ENCODE measurements at places on chromosomes 12 and 14.

- DNase-seq, result peak; percentile 48
These were observed 30.3 kb downstream of the CD9 start for GRCh38 chr12:6230321-6231110.

- no peak for DNase-seq
These were observed 78.1 kb upstream of the NOS1 start for GRCh38 chr12:117439531-117440001.

- no peak for DNase-seq
These were observed 55.6 kb upstream of the PTPRB start for GRCh38 chr12:70692681-70693288.

DNA sequence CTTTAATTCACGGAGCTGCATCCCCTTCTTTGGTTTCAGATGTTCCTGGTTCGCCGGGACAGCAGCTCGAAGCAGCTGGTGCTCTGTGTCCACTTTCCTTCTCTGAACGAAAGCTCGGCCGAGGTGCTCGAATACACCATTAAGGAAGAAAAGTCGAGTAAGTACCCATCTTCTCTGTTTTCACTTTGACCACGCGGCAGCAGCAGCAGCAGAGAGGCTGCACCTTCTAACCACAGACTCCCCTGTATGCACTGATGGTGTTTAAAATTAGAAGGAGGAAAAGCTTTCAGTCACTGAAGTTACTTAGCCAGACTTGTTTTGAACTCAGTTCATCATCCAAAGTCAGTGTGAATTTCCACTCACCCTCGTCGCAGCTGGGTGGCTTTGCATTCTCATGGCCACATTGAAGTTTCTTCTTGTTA lies 63.8 kb downstream of the RIN3 start:
- DNase-seq, result no peak

- no peak for DNase-seq
These were observed 153.5 kb upstream of the DIO2 start for GRCh38 chr14:80364816-80365215.

DNA sequence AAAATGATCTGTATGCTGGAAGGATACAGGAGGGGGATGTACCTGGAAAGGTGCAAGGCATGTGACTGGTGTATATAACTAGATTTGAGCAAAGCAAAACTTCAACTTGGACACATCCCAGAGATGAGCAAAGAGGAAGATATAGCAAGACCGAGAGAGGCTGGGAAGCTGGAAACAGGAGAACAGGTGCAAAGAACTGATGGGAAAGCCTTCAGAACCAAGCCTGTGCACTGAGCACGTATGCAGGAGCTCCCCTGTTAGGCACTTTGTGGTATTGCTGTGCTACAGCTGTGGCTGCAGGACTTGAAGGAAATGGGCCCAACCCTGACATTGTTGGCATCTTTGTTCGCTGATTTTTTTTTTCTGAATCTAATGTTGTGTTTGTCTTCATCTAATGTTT lies 120.7 kb upstream of the PWP1 start:
- no peak for DNase-seq

- no peak for DNase-seq
These were observed 7.5 kb downstream of the TMED2 start for GRCh38 chr12:123591702-123592481.

GRCh38 chr12:56080556-56081138 lies 682 bp downstream of the ERBB3 start:
- DNase-seq, result no peak

DNA sequence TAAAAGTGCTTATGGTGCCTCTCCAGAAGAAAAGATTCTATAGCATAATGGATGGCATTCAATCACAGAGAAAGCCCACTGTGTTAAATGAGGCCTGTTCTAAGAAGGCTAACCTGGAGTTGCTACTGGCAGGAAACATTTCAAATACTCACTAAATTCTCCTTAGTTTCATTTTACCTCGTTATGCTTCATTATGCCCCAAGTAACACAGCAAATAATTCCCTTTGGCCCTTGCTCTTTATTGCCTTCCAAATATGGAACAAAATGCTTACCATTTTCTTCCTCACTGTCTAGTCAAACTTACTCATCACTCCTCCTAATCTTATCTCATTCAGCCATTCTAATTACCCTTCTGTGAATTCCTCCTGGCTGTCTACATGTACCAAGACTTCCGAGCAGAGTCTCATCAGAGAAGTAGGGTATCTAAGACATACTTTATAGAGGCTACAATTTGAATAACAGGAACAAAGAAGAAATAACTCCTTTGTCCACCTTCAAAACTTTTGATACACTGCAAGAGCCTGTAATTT lies 292.1 kb upstream of the CLEC14A start:
- no peak for DNase-seq

GRCh38 chr12:62668782-62669181 lies 202.2 kb downstream of the MON2 start:
- DNase-seq, result no peak

DNA sequence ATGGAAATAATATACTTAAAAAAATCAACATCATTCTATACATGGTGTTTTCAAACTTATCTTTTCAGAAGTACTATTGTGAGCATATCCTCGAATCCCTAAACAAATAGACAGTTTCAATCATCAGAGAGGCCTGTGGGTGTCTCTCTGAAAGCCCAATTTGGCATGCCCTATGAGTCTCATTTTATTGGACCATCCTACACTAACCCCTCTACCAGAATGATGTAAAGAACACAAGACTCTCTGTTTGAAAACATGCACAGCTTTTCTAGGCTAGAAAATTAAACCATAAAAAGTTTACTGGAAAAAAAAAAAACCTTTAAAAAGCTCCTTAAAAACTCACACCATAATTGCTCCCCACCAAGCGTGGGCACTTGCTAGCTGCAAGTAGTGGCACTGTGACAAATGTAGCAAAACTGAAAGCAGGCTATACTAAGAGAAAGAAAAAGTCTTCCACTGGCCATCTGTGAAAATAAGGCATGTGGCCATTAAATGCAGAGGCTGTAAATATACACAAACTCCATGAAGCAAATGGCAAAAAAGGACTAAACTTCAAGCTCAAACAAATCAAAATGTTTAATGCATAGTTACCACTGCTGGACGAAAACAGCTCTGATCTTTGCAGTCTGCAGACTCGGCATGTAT lies 394.2 kb downstream of the SOX5 start:
- DNase-seq, result no peak

DNA sequence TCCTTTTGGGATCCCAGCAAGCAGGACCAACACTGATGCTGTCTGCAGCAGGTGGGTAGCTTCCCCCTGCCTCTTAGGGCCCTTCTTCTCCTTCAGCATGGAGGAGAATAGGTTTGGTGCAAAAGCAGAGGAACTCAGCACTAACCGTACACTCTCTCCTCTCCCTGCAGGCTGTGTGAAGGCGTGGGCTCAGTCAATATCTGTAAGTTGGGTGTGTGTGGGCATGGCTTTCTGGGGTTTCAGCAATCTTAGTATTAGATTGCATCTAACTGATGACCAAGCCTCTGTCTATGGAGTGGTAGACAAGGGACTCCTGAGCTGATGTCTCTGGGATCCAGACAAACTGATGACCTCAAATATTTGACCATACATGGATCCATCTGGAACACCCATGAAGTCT lies 14.3 kb downstream of the KRT85 start:
- no peak for DNase-seq

DNA sequence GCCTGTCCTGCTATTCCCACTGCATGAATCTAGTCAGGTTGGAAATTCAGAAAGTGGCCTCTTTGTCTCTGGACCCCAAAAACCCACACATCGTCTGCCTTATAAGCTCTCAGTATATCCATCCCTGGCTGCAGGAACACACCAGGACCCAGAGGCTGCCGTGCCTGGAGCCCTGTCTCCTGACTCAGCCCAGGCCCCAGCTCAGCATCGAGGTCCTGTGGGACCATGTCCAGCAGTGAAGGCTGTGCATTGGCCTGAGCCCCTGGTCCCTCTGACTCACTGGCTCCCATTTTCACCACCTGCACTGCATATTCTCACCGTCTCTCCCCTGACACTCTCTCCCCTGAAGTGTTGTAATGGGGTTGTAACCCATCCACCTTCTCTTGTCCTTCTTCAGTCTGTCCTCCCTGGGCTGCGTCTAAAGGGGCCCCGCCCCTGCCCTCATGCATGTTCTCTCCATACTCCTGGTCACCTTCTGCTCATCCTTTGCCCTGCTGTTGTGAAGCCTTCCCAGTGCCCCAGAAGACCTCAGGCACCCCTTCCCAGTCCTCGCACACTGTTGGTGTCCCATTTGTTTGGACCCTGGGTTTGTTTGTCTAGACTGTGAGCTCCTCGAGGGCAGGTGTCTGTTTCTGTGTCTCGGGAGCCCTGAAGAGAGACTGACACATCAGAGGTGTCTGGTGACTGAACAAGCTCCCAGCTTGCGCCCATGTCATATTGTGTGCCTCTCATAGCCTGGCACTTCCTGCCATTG lies 43.8 kb downstream of the EVL start:
- no peak for DNase-seq

- no peak for DNase-seq
These were observed 604.9 kb downstream of the MED13L start for GRCh38 chr12:115672506-115673080.

DNA sequence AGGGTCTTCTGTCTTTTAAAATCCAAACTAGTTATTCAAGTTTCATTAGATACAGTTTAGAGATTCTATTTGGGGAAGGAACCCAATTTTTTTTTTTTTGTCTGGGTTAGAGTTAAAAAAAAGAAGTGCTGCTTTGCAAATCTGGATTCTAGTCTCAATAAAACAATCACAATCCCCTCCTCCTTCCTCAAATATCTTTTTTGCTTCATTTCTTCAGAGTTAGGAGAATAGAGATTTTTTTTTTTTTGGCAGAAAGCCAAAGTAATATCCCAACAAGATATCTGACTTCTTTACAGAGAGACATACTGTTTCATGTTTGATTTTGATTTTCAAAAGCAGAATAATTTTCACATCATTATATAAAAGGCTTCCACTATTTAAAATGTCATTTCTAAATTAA lies 201.9 kb downstream of the FOXN3 start:
- DNase-seq, result no peak

DNA sequence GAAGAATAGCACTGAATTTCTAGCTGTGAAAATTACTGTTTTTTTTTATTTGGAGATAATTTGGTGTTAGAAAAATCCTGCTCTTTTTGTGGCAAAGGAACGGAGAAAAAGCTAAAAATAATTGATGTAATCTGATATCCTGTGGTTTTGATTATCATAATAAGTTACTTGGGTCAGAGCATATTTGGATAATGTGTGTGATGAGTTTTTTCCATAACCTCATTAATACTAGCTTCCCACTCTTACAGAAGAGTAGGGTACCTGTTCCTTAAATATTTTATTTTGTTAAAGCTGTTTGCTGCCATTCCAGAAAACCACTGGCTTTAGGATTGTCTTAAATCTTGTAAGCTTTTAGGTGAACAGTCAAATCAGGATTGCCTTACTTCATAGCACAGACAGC lies 4.7 kb downstream of the PSMC6 start:
- no peak for DNase-seq

- no peak for DNase-seq
These were observed 23.5 kb downstream of the NOC4L start for GRCh38 chr12:132167611-132168310.

GRCh38 chr12:27999970-28000369 lies 27.4 kb upstream of the PTHLH start:
- DNase-seq, result no peak

- DNase-seq, result no peak
These were observed 254.6 kb downstream of the C12orf42 start for GRCh38 chr12:103241184-103241583.

- no peak for DNase-seq
These were observed 13.3 kb upstream of the EIF4B start for GRCh38 chr12:52992699-52993557.

DNA sequence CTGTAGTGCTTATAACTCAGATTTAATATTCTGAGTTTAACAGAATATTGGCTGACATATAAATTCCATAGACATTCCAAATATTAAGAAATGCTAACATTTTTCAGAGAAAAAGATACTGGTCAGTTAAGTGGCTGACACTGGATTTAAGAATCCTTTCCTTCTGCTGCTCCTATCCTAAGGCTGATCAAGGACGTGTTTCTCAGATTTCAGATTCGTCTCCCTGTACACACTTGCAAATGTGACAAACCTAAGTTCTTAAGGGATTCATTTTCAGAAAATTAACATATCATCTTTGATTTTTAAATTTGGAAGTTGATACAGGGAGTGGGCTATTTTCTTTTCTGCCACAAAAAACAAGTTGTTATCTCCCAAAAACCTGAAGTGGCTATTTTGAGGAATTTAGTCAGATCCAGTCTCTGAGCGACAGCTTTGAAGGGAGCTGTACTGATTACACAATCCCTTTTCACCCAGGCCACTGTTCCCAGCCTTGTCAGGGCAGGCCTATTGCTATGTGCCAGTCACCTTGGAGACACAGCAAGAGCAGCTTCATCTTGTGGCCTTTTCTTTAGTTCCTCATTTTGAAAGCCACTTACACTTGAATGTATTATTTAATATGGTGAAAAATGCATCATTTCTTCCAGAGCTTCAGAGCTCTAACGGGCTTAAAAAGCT lies 370.6 kb downstream of the KCNH5 start:
- no peak for DNase-seq

- DNase-seq, result no peak
These were observed 51.4 kb downstream of the BORCS5 start for GRCh38 chr12:12408265-12408690.
